ENCODE measurements at places on chromosomes 12 and 14. TPM values are rescaled to one million over a fixed set of nuclear protein-coding genes. Genes with fewer than 3 reads are reported as not detected.
A peak's percentile ranks its signal among the peaks of the same experiment; 100 is the strongest.

- no peak for DNase-seq
Observed at GRCh38 chr14:65002586-65003210, 16.0 kb downstream of the FNTB start.

- DNase-seq: no peak
Observed at GRCh38 chr14:92877757-92878431, 45.1 kb upstream of the CHGA start.

- no peak for DNase-seq
Observed at GRCh38 chr12:52168019-52168717, 23.6 kb downstream of the KRT80 start.

DNA sequence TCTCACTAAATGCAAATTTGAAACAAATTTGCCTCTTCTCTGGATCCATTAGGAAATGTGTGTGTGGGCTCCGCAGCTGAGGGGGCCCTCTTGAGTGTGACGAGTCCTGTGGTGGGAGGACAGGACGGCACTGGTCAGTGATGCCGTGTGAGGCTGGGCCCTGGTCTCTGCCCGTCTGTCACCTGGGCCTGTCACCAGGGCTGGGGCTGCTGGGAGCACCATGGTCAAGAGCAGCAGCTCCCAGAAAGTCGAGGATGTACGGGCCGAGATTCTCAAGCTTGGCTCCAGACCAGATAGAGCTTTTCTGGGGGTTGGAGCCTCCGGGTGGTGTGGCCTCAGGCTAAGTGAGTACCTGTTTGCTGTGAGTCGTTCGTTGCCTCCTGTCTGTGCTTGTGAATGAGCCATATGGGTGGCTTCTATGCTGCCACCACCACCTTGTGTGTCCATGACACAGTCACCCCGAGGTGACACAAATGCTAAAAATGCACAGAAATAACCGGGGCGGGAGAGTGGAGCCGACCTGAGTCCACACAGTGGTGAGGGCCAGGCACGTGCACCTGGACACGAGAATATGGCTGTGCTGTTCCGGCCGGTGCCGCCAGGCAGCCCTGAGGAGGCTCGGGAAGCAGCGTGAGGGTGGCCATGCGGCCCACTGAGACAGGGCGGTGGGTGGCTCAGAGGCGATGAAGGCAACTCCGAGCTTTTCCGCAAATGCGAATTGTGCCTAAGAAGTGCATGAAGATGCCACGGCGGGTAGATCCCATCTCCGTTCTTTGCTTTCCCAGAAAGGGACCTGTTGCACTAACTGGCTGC is 8.7 kb downstream of the PGAM5 start:
- no peak for DNase-seq

DNA sequence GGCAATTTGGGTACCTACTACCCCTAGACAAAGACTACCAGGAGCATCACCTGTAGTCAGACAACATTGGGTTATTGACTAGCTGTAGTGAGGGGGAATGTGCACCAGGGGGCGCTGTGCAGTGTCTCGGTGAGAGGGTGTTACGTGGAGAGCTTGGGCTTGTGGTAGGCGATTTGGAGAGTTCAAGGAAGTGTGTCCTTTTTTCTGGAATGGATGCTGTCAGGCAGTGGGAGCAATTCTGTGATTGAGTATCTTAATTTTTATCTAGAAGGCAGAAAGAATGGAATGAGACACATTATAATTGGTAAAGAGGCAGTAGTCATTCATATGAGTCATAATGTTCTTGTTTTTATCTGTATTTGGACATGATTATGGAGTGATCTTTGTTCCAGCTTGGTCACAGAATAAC is 187.7 kb downstream of the GALC start:
- DNase-seq: peak; percentile 88

GRCh38 chr12:117334855-117335587 is 26.4 kb downstream of the NOS1 start:
- no peak for DNase-seq

GRCh38 chr12:122356192-122356635 is 66.3 kb downstream of the CLIP1 start:
- DNase-seq: peak; percentile 66

DNA sequence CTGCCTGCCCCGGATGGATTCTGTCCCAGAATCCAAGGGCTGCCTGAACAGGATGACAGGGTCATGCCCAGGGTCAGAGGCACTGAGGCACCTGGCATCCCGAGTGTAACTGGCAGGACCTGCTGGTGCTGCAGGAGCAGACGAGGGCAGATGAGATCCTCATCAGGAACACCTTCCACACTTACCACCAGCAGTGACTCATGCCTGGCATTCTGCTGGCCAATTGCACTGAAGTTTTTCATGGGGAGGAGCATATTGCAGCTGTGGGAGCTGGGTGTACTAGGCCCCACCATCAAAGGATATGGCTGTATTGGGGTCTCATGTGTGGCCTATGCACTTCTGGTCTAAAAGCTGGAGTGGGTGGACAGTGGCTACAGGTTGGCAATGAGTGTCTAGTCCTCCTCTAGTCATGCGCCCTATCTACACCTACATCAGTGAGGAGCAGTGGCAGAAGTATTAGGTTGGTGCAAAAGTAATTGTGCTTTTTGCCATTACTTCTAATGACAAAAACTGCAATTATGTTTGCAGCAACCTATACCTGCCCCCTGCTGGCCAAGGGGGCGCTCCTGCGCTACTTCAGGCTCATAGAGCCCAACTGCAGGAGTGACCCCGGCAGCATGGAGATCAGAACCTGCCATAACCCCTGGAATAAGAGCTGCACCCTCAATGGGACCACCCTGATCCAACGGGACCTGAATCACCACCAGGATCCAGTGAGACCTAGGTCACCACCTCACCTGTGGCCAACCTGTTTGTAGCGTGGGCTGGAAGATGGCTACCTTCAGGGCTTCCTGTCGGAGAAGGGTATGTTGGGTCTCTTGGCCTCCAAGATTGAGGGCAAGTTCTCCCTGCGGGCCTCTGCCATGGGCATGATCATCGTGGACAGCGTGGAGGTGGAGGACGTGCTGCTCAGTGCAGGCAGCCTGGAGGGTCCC is 8.0 kb upstream of the C12orf42 start:
- DNase-seq: no peak

DNA sequence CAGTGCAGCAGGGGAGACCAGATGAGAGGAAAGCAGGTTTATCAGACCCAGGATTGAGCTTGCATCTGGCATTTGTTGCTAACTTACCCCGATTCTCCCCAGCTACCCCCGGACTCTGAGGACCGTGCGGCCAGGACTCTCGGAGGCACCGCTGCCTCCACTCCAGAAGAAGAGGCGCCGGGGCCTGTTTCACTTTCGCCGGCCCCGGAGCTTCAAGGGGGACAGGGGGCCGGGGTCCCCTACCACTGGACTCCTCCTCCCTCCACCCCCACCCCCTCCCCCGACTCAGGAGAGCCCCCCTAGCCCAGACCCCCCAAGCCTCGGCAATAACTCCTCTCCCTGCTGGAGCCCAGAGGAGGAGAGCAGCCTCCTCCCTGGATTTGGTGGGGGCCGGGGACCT is 6.5 kb upstream of the CPNE6 start:
- DNase-seq: no peak

GRCh38 chr14:35250319-35250718 is 41.9 kb upstream of the PSMA6 start:
- no peak for DNase-seq

DNA sequence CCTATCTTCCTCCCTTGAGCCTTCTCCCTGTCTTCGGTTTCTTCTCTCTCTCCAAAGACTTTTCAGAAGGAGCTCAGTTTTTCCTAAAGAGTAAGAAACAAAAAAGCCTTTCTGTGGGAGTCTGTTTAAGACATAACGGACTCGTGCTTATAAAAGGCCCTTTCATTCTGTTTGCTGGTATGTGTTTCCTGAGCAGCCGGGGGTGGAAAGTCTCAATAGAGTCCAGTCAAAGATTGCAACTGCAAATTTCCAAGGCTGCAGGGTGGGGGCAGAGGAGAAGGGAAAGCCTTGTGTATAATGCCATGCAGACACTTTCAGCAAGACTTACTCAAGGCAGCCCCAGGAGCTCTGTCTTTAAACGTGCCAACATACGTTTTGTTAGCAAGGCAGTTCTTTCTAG is 62.2 kb downstream of the GNG2 start:
- no peak for DNase-seq

GRCh38 chr12:51413791-51414190 is 10.8 kb upstream of the SLC4A8 start:
- DNase-seq: no peak

KCNH5 gene
- total RNA-seq: 0.50 TPM

NEUROD4 gene
- total RNA-seq: not detected

SDS gene
- not detected for total RNA-seq

PTHLH gene
- not detected for total RNA-seq

CHMP4A gene
- total RNA-seq: 32.9 TPM

Data from H1 (cell line).